Caki2 (cell line): ENCODE measurements at places on chromosomes 6 and 20. TPM values are rescaled to one million over a fixed set of nuclear protein-coding genes. Genes with fewer than 3 reads are reported as not detected.

- DNase-seq: no peak
Observed at GRCh38 chr6:56073315-56073714, 174.1 kb downstream of the COL21A1 start.

DNA sequence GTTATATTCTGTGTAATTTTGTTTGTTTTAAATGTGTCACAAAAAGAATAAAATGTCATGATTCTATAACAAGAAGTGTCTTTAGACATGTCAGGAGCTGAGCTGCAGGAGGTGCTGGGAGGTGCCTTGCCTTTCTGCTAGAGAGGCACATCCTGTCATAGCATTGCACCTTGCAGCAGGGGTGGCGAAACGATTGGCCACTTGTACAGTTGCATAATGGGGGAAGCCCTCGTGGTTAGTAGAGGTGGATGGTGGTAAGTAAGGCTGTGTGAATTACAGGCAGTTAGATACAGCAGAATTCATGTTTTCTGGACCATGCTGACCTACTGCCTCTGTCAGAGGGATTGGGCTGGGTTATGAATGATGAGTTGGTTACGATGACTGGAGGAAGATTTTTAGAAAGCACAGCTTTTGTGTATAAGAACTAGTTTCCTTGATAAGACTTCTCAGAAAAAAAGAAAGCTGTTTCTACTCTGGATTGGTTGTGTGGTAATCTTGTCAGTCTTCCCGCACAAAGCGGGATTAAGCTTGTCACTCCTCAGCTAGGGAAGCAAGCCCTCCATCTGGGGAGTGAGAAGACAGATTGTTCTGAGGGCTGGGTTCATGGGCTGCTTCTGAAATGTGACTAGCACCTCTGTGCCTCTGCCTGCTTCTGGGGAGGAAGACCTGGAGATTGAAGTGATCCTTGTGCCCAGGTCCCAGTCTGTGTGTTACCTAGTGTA is 74.9 kb downstream of the FOXO3 start:
- DNase-seq: no peak

DNA sequence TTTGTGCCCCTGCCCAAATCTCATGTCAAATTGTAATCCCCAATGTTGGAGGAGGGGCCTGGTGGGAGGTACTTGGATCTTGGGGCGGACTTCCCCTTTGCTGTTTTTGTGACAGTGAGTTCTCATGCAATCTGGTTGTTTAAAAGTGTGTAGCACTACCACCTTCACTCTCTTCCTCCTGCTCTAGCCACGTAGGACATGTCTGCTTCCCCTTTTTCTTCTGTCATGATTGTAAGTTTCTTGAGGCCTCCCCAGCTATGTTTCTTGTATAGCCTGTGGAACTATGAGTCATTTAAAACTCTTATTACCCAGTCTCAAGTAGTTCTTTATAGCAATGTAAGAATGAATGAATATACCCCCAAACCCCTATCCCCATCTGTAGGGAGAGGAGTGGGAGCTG is 1013.7 kb upstream of the MAP3K7 start:
- no peak for DNase-seq

DNA sequence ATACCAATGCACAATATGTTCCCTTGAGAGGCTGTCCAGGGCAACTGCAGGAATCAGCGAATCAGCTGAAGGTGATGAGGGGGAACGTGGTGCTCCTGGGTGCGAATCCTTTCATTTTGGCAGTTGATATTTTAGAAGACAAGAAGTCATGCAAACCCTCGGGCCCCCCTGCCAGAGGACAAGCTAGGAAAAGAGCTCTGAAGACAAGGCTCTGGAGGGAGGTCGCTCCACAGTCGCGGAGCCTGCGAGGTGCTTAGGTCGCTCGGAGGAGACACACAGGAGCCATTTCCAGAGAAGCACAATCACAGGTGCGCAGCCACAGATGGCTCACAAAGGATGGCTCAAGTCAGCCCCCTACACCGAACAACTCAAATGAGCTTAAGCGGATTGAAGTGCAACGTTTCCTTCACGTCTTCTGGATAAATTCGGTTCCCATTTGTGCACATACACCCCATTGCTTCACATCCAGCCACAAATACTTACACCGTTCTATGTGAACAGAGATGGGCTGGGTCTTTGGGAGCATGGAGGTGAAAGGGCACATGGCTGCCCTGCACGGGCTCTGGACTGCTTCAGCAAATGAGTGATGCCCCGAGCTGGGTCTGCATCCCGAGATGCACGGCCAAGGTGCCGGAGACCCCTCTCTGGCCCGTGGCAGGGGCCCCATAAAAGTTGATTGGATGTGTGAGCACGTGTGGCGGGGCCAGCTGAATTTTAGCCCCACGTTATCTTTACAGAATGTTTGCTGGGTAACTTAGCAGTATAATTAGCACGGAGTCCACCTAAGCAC is 286.3 kb downstream of the TAF4 start:
- DNase-seq: no peak

DNA sequence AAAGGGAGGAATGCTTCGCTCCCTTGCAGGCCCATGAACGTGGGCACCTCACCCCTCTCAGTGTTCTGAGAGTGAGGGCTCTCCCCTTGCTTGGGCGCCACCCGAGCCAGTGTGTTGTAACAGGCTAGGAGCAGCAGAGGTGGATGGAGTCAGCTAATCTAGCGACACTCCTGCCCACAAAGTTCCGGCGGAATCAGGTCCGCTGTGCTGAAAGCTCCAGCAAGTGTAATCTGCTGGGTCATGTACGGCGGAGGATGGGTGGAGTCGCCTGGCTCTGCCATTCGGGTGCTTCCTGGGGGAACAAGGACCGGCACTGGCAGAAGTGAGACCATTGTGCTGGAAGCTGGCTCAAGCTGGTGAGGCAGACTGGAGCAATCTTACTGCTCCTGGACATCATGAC is 1310.1 kb downstream of the EPHA7 start:
- no peak for DNase-seq

DNA sequence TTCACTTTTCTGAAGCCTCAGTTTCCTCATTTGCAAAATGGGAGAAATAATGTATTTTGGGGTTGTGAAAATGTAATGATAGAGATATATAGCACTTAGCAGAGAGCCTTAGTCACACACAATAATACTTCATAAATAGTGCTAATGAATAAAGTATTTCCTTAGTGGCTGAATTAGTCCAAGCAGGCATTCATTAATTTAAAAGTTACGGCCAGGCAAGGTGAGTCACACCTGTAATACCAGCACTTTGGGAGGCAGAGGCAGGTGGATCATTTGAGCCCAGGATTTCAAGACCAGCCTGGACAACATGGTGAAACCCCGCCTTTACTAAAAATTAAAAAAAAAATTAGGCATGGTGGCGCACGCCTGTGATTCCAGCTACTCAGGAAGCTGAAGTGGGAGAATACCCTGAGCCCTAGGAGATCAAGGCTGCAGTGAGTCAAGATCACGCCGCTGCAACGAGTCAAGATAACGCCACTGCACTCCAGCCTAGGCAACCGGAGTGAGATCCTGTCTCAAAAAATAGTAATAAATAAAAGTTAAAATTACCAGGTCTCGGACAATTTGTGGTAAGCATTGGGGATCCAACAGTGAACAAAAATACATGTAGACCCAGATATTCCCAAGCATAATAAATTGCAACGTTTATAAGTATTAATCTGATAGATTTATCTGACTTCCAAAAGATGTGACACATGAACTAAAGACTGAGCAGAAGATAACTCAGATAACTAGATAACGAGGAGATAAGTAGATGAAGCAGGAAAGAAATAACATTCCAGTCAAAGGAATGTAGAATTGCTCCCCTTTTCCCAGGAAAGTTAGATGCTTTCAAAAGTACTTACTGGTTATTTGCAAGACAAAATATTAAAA is 2.1 kb upstream of the IBTK start:
- no peak for DNase-seq

- no peak for DNase-seq
Observed at GRCh38 chr6:137122612-137123011, 50.8 kb downstream of the IL22RA2 start.

GRCh38 chr6:53956068-53956711 is 155.1 kb upstream of the MLIP start:
- DNase-seq: peak; percentile 75

DNA sequence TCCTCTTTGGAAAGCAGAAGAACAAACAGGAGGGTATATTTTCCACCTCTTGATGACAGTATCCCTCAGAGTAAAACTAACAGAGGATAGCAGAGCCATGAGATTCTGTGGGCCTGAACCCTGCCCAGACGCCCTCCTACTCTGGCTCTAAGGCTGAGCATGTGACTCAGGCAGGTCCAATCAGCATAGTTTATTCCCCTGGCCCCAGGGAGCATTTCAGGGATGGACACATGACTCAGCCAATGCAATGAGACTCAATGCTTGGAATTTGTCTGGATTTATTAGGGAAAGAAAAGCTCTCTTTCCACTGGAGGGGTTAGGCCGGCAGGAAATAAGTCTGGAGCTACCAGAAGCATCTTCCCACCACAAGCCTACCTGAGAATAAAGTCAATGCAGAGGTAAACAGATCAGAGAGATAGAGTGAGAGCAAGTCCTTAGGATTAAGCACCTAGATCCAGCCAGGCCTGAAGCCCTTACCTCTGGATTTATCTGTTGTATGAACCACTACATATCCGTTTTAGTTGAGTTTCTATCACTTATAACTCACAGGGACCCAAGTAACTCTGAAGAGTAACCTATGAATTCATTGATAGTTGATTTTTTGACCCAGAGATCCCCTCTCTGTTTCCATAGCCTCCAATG is 68.2 kb upstream of the EYA2 start:
- no peak for DNase-seq

- no peak for DNase-seq
Observed at GRCh38 chr6:6695625-6696276, 107.2 kb downstream of the LY86 start.

- DNase-seq: no peak
Observed at GRCh38 chr20:58605292-58606065, 45.6 kb upstream of the STX16 start.

- no peak for DNase-seq
Observed at GRCh38 chr6:120173250-120173649, 823.7 kb upstream of the MAN1A1 start.

DNA sequence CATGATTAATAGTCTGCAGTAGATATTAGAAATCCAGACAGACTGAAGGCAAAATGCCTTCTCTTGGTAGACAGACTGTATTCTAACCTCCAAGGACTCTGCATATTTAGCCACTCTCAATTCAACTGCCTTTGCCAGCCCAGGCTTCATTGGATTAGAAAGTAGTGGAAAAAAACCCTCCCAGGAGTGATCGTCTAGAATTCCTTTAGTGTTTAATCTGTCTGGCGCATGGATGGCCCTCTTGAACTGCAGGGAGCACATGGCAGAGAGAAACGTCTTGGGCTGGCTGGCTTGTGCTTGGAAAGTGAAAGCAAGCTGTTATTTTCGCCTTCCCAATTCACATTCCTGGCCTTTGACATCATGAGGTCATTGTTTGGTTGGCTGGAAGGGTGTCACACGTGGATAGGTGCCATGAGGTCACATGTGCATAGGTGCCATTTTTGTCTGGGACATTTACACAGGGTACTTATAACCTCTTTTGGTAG is 30.9 kb upstream of the NEDD9 start:
- peak; percentile 83 for DNase-seq

DNA sequence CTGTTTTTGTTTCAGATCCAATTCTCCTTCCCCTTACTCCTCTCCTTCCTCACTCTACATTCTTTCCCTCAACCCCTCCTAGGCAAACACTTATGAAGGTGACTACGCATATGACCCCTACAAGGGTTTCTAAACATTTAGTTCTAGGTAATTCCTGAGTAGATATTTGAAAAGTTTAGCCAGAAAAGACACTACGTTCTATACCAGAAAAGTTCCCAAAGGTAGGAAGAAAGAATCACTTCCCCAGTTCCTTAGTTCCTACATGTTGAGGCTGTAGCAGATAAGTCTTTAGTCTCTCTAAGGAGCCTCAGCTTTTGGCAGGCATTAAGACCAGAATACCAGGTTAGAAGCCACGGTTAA is 11.6 kb downstream of the POU3F2 start:
- no peak for DNase-seq

DNA sequence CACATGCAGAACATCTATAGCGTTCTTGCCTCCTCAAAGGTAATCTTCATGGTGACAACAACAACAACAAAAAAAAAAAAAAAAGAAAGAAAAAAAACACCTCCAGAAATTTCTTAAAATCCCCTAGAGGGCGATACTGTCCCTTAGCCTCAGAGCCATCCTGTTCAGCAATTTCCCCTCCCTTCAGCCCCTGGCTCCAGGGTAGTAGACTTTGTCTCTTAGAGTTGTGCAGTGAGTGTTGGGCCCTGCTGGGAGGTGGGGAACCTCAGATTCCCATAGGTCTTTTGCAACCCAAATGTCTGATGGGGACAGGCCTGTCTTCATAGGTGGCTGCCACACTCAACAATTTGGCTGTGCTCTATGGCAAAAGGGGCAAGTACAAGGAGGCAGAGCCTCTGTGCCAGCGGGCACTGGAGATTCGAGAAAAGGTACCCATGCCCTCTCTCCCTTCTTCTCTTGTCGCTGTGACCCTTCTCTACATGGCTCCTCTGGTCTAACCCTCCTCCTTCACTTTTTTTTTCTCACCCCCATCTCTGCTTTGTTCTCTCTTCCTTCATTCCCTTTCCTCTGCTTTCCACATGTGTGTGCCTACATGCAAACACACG is 6.0 kb upstream of the PTK7 start:
- DNase-seq: peak; percentile 49

DNA sequence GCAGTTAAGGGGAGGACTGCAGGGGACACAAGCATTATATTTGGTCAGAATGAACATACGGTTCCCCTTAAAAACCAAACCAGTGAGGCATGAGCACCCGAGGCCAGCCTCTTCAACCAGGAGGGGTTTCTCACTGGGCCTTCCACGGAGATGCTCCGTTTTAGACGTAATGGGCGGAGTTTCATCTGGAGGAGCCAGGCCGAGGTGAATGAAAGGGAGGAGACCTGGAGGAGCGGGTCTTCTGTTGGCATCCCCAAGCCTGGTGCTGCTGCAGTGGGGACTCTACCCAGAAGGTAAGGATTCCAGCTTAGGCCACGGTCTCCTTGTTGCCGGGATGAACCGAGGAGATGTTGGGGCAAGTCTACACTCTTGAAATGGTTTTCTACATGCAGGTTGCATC is 47.4 kb downstream of the ADNP start:
- DNase-seq: no peak

- no peak for DNase-seq
Observed at GRCh38 chr6:145823328-145823944, 8.8 kb upstream of the FBXO30 start.

- DNase-seq: no peak
Observed at GRCh38 chr6:124298730-124299129, 495.1 kb downstream of the NKAIN2 start.

DNA sequence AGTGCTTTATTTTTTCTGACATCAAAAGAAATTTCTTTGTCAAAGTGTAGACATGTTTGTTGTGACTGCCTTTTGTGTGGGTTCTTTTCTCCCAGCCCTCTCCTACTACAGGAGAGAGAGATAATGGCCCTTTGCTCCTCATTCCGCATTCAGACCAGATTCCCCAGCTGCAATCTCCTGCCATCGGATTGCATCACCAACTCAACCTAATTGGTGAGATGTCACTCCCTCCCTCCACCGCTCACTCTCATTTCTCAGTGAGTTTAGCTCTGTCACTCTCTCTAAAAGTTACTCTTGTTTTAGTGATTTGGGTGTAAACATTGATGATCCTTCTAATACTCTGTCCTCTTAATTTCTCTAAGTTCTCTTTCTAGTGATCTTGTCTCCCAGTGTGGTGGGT is 22.7 kb downstream of the UTRN start:
- DNase-seq: no peak

GRCh38 chr6:125003070-125003469 is 40.8 kb downstream of the RNF217 start:
- no peak for DNase-seq

GRCh38 chr6:786946-787763 is 94.2 kb upstream of the EXOC2 start:
- no peak for DNase-seq

Gene RHAG
- total RNA-seq: not detected in 2 replicates

Gene LY6G6D
- not detected in 2 replicates for total RNA-seq
